Lower lobe of right lung (tissue), 2 donors: ENCODE measurements at places on chromosomes 11 and 22. TPM values are rescaled to one million over a fixed set of nuclear protein-coding genes. Genes with fewer than 3 reads are reported as not detected.

GRCh38 chr11:75523811-75524664 is 1.7 kb downstream of the GDPD5 start:
- H3K4me3 ChIP-seq: peak overlapping the region; percentile 78
- no peaks in the 10 kb centered on the region for H3K36me3 ChIP-seq
- DNase-seq: no peak
- no peaks in the 10 kb centered on the region for H3K27me3 ChIP-seq
- no peak overlapping the region for H3K27ac ChIP-seq

GRCh38 chr11:104803776-104804175 is 94.5 kb downstream of the CASP12 start:
- no peaks in the 10 kb centered on the region for H3K36me3 ChIP-seq
- no peak for DNase-seq
- H3K4me1 ChIP-seq: no peaks in the 10 kb centered on the region
- no peak overlapping the region for H3K4me3 ChIP-seq

GRCh38 chr11:9834291-9834690 is 170.4 kb downstream of the SWAP70 start:
- H3K4me1 ChIP-seq: no peaks in the 10 kb centered on the region
- DNase-seq: no peak
- no peak overlapping the region for H3K4me3 ChIP-seq
- no peak overlapping the region for H3K27ac ChIP-seq
- H3K27me3 ChIP-seq: no peaks in the 10 kb centered on the region

- H3K27me3 ChIP-seq: peaks cover 3% of the 10 kb centered on the region
- H3K4me3 ChIP-seq: no peak overlapping the region
- DNase-seq: no peak
- peaks cover 60% of the 10 kb centered on the region for H3K4me1 ChIP-seq
- H3K36me3 ChIP-seq: no peaks in the 10 kb centered on the region
These were observed 1.6 kb upstream of the FXYD2 start for GRCh38 chr11:117826190-117826570.

PRRG4 gene
- 12.0 TPM for total RNA-seq

OR10A2 gene
- not detected for total RNA-seq

TCN1 gene
- total RNA-seq: 1.7 TPM

DNA sequence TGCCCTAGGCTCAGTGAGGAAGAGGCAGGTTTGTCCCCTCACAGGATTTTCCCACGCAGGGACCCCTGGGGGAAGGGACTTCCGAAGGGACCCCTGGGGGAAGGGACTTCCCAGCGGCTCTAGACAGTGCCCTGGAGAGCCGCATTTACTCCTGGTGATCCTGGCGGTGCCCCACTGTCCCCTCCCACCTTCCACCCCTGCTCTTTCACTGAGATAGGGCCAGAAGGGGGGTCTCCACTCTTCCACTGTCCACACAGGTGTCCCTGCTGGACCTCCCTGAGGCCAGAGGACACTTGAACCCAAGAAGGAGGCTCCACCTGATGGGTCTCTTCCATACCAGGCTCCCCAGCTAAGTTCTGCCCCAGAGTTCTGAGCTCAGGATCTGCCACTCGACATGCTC is 1333.9 kb downstream of the BRD1 start:
- H3K27ac ChIP-seq: no peak overlapping the region
- H3K27me3 ChIP-seq: peaks cover 28% of the 10 kb centered on the region
- H3K4me3 ChIP-seq: no peak overlapping the region
- peaks cover 5% of the 10 kb centered on the region for H3K4me1 ChIP-seq
- DNase-seq: no peak
- no peaks in the 10 kb centered on the region for H3K36me3 ChIP-seq

DNA sequence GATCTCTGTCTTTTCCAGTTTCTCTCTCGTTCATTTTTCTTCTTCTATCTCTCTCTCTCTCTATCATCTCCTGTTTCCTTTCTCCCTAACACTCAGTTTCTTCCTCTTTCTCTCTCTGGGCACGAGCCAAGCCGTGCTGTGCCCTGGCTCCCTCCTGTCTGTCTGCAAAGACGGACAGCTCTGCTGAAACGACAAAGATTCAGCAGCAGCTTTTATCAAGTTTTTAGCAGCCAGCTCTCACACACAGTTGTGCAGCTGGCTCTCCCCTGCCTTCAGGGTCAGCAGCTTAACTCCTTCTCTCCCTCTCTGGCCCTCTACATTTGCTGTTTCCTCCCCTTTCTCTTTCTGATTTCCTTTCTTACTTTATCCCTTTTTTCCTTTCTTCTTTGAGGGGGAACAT is 352.0 kb upstream of the MPPED2 start:
- H3K36me3 ChIP-seq: no peaks in the 10 kb centered on the region
- no peaks in the 10 kb centered on the region for H3K4me1 ChIP-seq
- no peak for DNase-seq
- H3K27ac ChIP-seq: no peak overlapping the region
- H3K27me3 ChIP-seq: no peaks in the 10 kb centered on the region

C22orf31 gene
- total RNA-seq: not detected

DNA sequence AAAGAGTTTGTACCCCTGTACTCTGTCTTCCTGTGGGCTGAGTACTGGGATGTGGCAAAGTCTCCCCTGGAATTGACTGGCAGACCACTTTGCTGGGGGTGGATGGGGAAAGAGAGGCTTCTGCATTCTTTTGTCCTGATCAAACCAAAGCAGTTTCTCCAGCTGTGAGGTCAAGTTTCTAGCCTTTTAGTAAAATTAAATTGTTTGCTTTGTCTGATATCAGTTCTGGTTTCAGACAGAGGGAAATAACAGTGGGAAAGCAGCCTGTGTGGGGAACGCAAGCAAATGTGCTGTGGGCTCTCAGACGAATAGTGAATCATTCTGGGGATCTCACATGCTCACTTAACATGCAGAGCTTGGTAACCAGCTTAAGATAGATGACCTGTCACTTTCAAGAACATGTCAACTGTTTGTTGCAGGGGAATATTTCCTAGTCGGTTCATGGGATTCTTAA is 151.6 kb downstream of the FAT3 start:
- no peaks in the 10 kb centered on the region for H3K36me3 ChIP-seq
- no peak overlapping the region for H3K27ac ChIP-seq
- no peaks in the 10 kb centered on the region for H3K27me3 ChIP-seq
- no peak overlapping the region for H3K4me3 ChIP-seq
- DNase-seq: no peak
- H3K4me1 ChIP-seq: no peaks in the 10 kb centered on the region

- peak overlapping the region; percentile 73 for H3K4me3 ChIP-seq
- H3K27me3 ChIP-seq: no peaks in the 10 kb centered on the region
- H3K4me1 ChIP-seq: peaks cover 51% of the 10 kb centered on the region
These were observed 27.1 kb upstream of the GRK2 start for GRCh38 chr11:67238894-67239782.

DNA sequence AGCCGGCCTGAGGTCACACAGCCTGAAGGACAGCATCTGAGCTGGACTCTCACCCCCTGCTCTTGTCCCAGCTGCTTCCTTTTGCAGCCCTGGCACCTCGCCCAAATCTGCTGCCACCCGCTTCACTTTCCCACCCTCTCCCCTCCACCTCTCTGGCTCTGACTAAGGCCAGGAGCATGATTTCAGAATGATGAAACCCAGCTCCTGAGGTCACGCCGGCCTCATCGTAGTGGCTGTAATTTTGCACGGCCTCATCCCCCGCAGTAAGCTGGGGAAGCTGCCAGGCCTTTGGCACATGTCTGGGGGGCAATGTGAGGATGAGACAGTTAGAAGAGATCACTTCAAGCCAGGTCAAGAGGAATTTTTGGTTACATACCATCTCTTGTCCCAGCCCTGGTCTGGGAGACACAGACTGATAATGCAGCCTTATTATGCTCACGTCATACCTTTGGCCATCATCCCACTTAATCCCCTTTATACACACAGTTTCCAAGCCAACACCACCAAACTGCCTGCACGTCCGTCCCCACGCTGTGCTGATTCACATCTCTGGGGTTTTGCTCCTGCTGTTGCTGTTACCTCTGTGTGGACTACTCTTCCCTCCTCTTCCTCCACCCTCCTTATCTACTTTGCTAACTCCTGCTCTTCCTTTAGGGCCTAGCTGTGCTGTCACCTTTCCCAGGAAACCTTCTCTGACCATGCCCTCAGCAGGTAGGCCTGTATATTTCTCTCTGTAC is 58.1 kb downstream of the CHRDL2 start:
- peak overlapping the region; percentile 16 for H3K27ac ChIP-seq
- H3K36me3 ChIP-seq: no peaks in the 10 kb centered on the region
- no peaks in the 10 kb centered on the region for H3K27me3 ChIP-seq
- no peaks in the 10 kb centered on the region for H3K4me1 ChIP-seq

MPEG1 gene
- total RNA-seq: 48.9 TPM

GRCh38 chr11:111168871-111169270 is 76.7 kb upstream of the POU2AF2 start:
- no peak overlapping the region for H3K27ac ChIP-seq
- no peaks in the 10 kb centered on the region for H3K36me3 ChIP-seq
- no peak for DNase-seq
- no peaks in the 10 kb centered on the region for H3K4me1 ChIP-seq
- no peaks in the 10 kb centered on the region for H3K27me3 ChIP-seq

- H3K27ac ChIP-seq: no peak overlapping the region
- no peaks in the 10 kb centered on the region for H3K36me3 ChIP-seq
- peaks cover 9% of the 10 kb centered on the region for H3K4me1 ChIP-seq
- H3K27me3 ChIP-seq: no peaks in the 10 kb centered on the region
These were observed 206.5 kb downstream of the NAV2 start for GRCh38 chr11:19919050-19919561.

PNPLA5 gene
- not detected for total RNA-seq

GRCh38 chr11:96052921-96053651 is 129.2 kb upstream of the MTMR2 start:
- no peaks in the 10 kb centered on the region for H3K27me3 ChIP-seq
- no peak overlapping the region for H3K27ac ChIP-seq
- no peak for DNase-seq
- peaks cover 46% of the 10 kb centered on the region for H3K4me1 ChIP-seq

GRCh38 chr11:2204361-2205213 is 33.0 kb upstream of the TH start:
- H3K27ac ChIP-seq: no peak overlapping the region
- H3K27me3 ChIP-seq: no peaks in the 10 kb centered on the region
- no peak overlapping the region for H3K4me3 ChIP-seq

DNA sequence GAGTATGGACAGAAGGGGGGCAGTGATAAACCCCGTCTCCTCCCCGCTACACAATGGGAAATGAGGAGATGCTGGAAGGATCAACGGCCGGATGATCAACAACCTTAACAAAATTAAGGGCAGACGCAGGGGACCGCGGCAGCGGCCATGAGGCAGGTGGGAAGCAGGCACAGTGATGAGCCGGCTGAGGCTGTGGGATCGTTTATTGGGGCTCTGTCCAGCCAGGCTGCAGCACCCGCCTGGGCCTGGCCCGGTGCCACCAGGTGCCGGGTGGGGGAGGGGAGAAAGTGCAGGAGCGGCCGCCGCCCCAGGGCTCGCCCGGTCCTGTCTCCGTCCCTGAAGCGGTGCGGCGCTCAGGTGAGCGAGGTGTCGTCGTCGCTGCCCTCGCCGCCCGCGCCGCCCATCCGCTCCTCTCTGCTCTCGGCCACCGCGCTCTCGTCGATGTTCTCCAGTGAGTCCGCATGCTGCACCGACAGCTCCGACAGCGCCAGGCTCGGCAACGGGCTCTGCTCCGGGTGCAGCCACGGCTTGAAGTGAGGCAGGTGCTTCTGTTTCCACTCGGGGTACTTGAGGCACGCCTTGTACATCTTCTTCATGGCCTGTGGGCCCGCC is 2.4 kb upstream of the ARAP1 start:
- DNase-seq: no peak
- H3K4me3 ChIP-seq: no peak overlapping the region
- peaks cover 30% of the 10 kb centered on the region for H3K36me3 ChIP-seq

DNA sequence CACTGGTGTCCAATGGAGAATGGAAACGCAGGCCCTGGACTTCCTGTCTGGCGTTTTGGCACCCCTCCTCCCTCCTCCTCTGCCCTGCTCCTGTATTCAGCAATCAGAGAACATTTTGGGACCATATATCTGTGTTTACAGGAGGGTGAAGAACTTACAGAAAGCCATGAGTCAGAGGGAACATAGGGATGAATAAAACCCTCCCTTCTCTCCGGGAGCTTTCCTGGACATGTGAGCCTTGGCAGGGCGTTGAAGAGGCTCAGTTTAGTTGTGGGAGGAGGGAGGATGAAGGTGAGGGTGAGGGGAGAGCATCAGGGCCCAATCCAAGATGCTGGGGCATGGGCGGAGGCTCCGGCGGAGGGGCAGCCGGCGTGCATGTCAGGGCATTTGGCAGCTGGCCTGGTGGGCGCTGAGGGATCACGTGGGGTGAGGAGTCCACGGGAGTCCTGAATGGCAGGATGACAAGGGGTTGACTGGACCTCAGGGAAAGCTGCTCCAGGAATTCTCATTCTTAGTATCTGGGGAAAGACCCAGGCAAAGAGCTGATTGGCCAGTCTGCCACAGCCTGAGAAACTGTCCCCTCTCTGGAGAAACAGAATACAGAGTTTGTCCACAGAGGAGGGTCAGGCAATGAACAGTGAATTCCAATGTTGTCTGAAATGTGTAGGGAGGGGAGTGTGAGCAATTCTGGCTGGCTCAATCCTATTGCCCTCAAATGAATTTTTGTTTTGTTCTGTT is 28.9 kb downstream of the MICAL2 start:
- H3K4me1 ChIP-seq: peaks cover 84% of the 10 kb centered on the region
- no peaks in the 10 kb centered on the region for H3K27me3 ChIP-seq
- DNase-seq: no peak
- peak overlapping the region; percentile 46 for H3K27ac ChIP-seq
- H3K4me3 ChIP-seq: no peak overlapping the region
- peaks cover 4% of the 10 kb centered on the region for H3K36me3 ChIP-seq

- no peak overlapping the region for H3K4me3 ChIP-seq
- DNase-seq: no peak
- H3K27me3 ChIP-seq: no peaks in the 10 kb centered on the region
- no peaks in the 10 kb centered on the region for H3K4me1 ChIP-seq
- no peak overlapping the region for H3K27ac ChIP-seq
These were observed 22.5 kb upstream of the CYP2R1 start for GRCh38 chr11:14914536-14914935.

TRIM29 gene
- 8.3 TPM for total RNA-seq

FAR1 gene
- 65.3 TPM for total RNA-seq

DNA sequence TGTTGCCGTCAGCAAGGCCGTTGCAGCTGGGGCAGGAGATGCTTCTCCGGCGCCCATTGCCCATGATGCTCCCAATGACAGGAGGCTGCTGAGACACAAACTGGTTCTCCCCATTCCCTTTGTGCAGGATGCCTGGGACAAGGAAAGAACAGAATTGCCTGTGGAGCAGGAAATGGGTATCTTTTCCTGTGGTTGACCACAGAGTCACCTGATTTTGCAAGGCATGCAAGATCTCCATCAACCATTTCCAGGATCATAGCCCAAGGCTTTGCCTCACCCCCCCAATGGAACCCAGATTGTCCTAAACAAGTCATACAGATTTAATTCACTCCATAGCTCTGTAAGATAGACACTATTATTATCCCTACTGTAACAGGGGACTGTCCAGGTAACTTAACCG is 148.1 kb upstream of the NARS2 start:
- H3K27ac ChIP-seq: no peak overlapping the region
- DNase-seq: no peak

GRCh38 chr22:49017482-49018329 is 810.0 kb downstream of the BRD1 start:
- peaks cover 19% of the 10 kb centered on the region for H3K4me1 ChIP-seq
- H3K4me3 ChIP-seq: no peak overlapping the region
- H3K27ac ChIP-seq: peak overlapping the region; percentile 83
- DNase-seq: peak; percentile 49
- H3K36me3 ChIP-seq: no peaks in the 10 kb centered on the region

GRCh38 chr22:48695251-48695650 is 1132.4 kb downstream of the BRD1 start:
- no peaks in the 10 kb centered on the region for H3K27me3 ChIP-seq
- DNase-seq: no peak
- no peaks in the 10 kb centered on the region for H3K4me1 ChIP-seq
- no peaks in the 10 kb centered on the region for H3K36me3 ChIP-seq
- no peak overlapping the region for H3K27ac ChIP-seq
- H3K4me3 ChIP-seq: no peak overlapping the region

- peak; percentile 52 for DNase-seq
- no peaks in the 10 kb centered on the region for H3K27me3 ChIP-seq
- H3K27ac ChIP-seq: peak overlapping the region; percentile 56
- H3K4me1 ChIP-seq: peaks cover 20% of the 10 kb centered on the region
- H3K36me3 ChIP-seq: no peaks in the 10 kb centered on the region
- H3K4me3 ChIP-seq: no peak overlapping the region
These were observed 115.4 kb downstream of the KIAA1671 start for GRCh38 chr22:25067851-25068421.
